ENCODE measurements at places on chromosomes 5 and 9.
A peak's percentile ranks its signal among the peaks of the same experiment; 100 is the strongest.

- no peak for DNase-seq
Observed at GRCh38 chr9:128214571-128215490, 11.7 kb downstream of the DNM1 start.

DNA sequence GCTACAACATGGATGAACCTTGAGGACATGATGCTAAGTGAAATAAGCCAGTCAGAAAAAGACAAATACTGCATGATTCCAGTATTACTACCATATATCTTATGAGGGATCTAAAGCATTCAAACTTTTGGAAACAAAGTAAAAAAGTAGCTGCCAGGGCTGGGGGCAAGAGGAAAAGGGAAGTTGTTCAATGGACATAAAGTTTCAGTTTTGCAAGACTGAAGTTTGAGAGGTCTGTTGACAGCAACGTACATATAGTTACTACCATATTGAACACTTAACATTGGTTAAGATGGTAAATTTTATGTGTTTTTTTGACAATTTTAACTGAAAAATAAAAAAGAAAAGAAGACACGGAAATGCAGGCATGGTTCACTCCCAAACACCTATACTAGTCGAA is 77.6 kb downstream of the MAPKAP1 start:
- no peak for DNase-seq

- no peak for DNase-seq
Observed at GRCh38 chr5:1262381-1262780, 32.5 kb downstream of the TERT start.

- DNase-seq, result no peak
Observed at GRCh38 chr9:92525306-92525705, 10.5 kb downstream of the ECM2 start.

DNA sequence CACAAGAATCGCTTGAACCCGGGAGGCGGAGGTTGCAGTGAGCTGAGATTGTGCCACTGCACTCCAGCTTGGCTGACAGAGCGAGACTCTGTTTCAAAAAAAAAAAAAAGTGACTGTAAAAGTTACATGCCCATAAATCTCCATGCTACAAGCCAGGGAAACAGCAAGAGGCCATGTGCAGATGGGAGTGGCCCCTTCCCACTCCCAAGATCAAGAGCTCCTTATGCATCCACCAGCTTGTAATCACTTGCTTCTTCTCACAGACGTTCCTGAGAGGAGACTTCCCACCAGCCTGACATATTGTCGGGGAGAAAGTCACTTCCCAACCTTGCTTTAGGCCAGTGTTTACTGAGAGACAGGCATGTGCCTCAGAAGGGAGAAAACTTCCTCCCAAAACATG is 45.6 kb upstream of the N4BP3 start:
- DNase-seq, result no peak

DNA sequence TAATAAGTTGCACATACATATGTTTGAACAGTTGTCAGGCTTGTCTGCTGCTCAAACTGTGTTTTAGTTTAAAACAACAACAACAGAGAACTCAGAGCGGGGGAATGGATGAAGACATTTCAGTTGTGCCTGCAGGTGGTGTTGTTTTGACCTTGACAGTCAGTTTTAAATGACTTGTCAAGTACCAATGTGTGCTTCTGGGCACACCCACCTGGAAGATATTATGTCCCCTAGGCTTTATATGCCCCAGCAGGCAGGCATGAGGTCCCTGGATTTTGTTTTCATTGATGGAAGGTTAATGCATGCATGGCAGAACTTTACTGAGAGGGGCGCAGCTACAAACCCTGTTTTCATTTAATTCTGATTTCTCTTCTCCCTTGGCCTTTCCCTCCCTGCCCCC is 84.6 kb downstream of the AOPEP start:
- no peak for DNase-seq

DNA sequence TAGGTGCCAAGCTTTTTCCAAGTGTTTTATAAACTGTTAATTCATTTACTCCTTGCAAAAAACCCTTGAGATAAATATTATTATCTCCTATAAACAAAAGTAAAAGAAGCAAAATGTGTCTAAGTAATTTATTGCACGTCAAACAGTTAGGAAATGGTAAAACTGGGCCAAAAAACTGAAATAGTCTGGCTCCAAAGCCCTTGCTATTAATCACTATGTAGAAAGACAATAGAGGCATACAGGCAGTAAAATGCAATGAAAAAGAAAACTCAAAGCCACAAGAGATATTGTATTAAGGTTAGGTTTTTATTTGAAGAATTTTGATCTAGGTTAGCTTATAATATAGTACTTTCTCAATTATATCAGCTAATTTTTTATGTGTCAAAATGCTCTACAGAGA is 457.7 kb downstream of the ANXA1 start:
- no peak for DNase-seq

DNA sequence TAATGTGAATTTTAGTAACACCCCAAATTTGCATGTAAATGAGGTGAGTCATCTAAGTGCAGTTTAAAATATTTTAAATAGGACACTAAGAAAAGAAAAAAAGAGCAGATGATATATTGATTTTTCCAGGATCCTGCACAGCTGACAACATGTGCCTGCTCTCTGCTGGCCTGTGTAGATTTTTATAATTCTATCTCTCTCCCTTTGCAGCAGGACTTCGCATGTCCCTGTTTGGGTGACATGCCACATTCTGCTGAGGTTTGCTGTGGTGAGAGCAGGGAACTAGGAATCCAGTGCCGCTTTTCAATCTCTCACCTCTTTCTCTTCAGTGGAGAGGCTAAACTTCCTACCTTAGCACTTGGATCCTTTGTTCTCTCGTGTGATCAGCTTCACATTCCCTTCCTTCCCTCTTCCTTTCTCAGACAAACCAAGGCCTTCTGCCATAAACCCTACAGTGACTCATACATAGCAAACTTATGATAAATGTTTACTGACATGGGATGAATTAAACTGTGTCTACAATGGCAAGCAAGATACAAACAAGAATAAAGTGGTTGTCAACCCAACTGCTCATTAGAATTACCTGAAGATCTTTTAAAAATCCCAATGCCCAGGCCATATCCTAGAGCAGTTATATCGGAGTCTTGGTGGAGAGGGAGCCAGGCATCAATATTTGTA is 198.8 kb upstream of the EFNA5 start:
- no peak for DNase-seq

DNA sequence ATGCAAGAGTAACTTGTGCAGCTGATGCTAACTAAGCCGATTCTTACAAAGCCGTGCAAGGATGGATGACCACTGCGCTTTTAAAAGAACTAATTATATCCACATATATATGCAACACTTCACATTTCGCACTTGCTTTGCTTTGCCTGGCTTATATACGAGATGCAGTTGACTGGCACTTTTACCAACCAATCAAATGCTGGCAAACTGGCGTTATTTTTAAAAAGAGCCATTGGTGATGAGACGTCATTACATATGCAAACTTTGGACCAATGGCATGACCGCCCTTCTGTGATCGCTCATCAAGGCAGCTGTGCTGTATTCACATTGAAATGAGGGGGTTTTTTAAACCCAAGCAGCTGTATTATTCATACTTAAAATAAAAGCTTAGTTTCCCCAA is 1147.7 kb upstream of the WWC1 start:
- no peak for DNase-seq

DNA sequence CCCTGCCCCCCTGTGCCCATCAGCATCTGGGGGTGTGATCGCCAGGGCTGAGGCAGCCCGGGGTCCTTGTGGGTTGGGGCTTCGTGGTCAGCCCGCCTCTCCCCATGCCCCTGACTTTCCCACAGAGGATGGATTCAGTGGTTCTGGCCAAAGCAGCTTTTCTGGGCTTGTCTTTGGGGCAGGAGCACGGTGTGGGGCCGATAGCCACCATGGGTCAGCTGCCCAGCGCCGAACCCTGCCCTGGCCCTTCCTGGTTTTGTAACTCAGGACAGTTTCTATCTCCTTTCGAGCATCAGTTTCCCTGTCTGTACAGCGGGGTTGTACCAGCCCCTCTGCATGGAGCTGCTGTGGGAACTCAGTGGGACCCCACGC is 77.1 kb downstream of the HMCN2 start:
- no peak for DNase-seq

GRCh38 chr9:107465467-107466451 is 23.8 kb downstream of the KLF4 start:
- DNase-seq, result peak; percentile 15

DNA sequence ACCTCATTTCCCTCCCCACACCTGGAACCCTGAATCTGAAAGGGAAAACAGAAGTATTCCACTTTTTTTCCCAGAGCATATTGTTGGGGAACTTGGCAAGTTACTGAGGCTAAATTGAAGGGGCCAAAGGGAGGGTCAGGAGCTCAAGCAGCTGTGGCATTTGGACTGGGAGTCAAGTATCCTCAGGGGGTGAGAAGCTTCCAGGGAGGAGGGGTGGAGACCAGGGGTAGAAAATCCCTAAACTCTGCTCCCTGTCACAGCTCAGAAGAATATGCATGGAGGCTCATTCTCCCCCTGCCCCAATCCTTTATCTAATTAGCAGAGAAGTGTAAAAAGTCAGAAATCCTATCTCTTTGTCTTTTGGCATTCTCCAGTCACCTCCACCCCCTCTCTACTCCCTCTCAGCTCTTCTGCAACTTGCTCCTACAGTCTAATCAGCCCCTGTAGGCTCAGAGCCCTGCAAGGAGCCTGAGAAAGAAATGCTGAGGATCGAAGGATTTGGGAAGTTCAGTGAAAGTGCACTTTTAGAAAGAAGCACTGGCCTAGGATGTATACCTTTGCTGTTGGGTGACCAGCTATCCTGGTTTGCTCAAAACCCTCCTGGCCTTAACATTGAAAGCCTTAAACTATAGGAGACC is 5.7 kb upstream of the WNT8A start:
- no peak for DNase-seq

- no peak for DNase-seq
Observed at GRCh38 chr5:97266576-97266975, 83.5 kb upstream of the RIOK2 start.

DNA sequence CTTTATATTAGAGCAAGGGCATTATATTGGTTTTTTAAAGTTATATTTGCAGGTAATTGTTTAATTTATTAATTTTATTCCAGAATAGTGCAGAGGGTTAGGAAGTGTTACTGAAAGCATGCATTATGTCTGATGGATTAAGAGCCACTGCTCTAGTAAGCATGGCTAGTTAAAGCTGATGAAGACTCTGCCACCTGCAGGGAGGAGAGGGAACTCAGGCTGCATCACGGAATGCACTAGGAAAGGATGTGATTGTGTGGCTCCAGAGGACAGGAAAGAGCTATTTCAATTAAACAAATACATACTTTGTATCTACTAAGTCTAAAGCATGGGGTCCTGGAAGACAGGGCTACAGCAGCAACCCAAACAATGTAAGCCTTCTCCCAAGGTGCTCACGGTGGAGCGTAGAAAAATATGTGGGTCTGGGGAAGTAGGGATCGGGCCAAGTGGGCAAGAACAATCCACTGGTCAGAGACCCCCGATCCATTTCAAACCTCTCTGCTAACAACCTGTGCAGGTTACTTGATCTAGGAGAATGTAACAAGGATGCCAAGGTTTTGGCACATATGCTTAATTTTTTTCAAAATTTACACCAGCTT is 15.3 kb upstream of the GRXCR2 start:
- DNase-seq, result no peak

DNA sequence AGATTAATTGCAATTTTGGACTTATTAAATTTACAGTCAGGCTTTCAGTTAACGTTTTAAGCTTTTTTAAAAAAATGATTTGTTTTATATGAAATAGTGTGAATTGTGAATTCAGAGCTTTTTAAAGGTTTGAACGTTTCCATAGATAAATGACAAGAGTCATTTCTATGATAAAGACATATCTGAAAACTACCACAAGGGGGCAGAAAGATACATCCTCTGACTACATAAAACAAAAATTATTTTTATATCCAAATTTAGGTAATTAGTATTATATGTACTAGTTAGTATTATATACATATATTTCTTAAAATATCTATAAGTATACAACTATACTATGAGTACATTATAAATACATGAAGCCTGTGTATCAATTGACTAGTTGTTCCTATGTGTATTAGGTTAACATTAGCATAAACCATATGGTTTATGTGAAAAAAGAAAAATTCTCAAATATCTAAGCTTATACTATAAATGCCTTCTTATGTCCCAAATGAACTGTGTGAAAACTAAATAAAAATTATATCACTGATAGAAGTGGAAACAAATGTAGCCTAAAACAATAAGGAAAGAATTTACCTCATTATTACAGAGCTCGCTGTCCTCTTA is 155.2 kb downstream of the MEF2C start:
- DNase-seq, result no peak

DNA sequence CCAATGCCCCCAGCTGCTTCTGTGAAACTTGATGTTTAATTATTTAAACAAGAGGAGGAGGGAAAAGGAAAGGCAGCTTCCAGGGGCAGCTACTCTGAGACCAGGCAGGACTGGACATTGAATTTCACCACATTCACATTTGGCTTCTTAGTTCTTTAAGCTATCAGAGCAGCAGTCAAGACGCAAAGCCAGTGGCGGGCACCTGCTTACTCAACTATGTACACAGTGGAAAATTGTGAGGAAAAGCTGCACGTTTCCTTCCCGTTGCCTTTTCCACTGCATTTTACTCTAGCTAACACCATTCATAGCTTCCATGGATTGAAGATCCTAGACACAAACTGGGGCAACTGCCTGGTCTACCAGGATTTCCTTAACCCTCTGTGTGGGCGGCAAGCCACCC is 200.3 kb downstream of the ERCC6L2 start:
- no peak for DNase-seq

DNA sequence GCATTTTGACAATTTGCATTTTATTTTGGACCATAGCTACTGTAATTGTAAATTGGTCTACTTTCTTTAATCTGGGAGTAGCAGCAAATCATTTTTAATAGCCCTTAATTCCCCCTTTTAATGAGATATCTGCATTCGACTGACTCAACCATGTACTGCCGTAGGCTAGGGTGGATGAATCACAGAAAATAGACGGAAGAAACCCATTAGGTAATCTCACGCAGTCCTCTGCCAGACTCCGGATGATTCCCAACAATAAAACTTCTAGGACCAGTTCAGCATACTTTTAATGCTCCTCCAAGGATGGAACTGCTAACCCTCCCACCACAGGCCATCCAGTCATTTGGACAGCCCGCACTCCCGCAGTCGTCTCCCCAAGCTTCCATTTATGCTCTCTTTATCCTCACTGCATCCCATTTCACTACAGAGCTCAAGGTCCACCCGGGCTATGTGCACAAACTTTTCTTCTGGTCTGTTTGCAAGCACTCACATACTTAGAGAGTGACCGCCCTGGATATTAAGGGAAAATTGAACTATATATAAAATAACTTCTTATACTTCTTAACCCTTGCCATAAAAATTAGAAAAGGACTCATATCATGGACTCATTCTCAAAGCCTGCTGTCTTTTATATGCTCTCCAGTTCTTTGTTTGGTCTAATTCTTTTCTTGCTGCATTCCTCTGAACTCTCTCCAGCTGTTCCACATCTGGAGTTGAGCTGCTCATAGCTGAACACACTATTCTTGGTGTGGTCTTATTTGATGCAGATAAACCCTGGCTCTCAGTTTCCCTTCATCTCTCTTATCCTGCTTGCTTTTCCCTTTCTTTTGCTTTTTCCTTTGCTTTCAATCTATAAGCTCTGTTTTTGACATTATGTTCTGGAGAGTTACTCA is 326.6 kb downstream of the ARL15 start:
- no peak for DNase-seq

DNA sequence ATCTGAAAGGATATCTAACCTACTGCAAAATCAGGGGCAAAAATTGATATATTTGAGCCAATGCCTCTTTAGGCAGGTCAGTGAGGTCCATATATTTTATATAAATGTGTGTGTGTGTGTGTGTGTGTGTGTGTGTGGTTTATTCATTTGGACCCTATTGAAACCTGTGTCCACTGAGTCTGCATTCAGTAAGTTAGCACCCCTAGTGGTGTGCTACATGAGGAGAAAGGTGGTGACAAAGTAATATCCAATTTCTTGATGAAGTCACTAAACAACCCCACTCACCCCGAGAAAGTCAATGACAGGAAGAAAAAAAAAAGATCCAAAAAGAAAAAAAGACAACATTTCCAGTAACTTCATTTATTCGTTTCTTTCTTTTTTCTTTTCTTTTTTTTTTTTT is 4.1 kb downstream of the FBXW11 start:
- DNase-seq, result no peak

All from caudate nucleus (tissue), 63 donors.